ENCODE measurements at places on chromosomes 3 and 15. TPM values are rescaled to one million over a fixed set of nuclear protein-coding genes. Genes with fewer than 3 reads are reported as not detected.

The CPEB1 gene
- not detected for total RNA-seq

The CFAP91 gene
- total RNA-seq = 0.40 TPM

The MYZAP gene
- 8.1 TPM for total RNA-seq

The FANCD2OS gene
- total RNA-seq = not detected

The PPIB gene
- 818 TPM for total RNA-seq

The RAB11A gene
- 250 TPM for total RNA-seq

The DYNC1LI1 gene
- 47.6 TPM for total RNA-seq

The TLR9 gene
- total RNA-seq = not detected

The FHIT gene
- 2.2 TPM for total RNA-seq

The C15orf39 gene
- 33.6 TPM for total RNA-seq

The ITGB5 gene
- total RNA-seq = 144 TPM

The SLC28A1 gene
- not detected for total RNA-seq

The ANKRD34C gene
- not detected for total RNA-seq

The PLCH1 gene
- total RNA-seq = not detected

The RARRES1 gene
- 1.8 TPM for total RNA-seq

The MUC4 gene
- total RNA-seq = not detected

The ERICH6 gene
- not detected for total RNA-seq

The LAMB2 gene
- 374 TPM for total RNA-seq

The FOXB1 gene
- not detected for total RNA-seq

The LRRN1 gene
- not detected for total RNA-seq

The WWTR1 gene
- total RNA-seq = 262 TPM

Data from endothelial cell of umbilical vein (primary cell).